ENCODE measurements at places on chromosomes 7 and 10. TPM values are rescaled to one million over a fixed set of nuclear protein-coding genes. Genes with fewer than 3 reads are reported as not detected.
A peak's percentile ranks its signal among the peaks of the same experiment; 100 is the strongest.

- DNase-seq: no peak
Observed at GRCh38 chr7:140446467-140446866, 32.8 kb downstream of the MKRN1 start.

The TRDMT1 gene
- 13.2 TPM for total RNA-seq

GRCh38 chr10:70820976-70821750 is 5.4 kb downstream of the SGPL1 start:
- DNase-seq: no peak

GRCh38 chr7:75715864-75716263 is 22.9 kb downstream of the HIP1 start:
- DNase-seq: no peak

The ITIH2 gene
- not detected for total RNA-seq

The PIK3CG gene
- 6.6 TPM for total RNA-seq

DNA sequence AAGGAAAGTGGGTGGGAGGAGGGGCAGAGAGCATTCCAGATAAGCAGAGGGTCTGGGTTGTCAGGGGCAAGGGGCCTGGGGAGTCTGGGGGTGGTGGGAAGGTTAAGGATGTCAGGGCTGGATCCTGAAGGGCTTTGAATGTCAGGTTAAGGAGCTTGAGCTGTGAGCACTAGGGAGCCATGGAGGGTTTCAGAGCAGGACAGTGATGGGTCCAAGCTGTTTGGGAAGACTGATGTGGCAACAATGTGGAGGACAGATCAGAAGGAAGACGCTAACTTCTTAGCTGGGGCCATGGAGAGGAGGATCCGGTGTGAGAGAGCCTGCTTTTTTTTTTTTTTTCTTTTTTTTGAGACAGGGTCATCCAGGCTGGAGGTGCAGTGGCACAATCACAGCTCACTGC is 13.9 kb upstream of the AQP1 start:
- no peak for DNase-seq

- DNase-seq: no peak
Observed at GRCh38 chr10:50395851-50396250, 144.5 kb upstream of the ASAH2 start.

DNA sequence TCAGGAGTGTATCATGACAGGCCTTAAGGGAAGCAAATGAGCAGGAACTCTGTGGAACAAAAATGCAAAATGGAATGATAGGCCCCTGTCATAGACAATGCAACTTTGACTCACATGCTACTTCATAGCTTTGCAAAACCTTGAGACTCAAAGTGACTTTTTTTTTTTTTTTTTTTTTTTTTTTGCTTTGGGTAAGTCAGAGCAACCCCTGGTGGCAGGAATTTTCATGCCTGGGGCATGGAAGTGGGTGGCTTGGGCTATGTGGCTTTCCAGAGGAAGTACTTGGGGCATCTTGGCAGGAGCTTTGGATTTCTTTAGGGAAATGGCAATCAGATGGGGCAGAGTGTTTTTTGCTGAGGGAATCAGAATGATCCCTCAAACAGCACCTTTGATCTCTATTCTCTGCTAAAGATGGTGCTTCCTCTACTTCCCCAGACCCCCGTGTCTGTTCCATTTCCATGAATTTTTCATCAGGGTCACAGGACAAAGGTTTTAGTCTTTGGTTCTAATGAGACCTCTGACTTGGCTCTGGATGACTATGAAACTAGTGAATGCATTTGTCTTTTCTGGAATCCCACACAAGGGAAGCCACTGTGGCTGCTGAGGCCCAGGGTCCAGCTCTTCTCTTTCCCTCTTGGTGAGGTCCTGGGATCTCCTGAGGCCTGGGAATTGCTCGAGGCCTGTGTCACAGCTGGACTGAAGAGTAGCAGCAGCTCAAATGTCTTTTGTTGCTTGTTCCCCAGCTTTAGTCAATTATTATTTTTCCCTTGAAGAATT is 62.8 kb downstream of the TACC2 start:
- DNase-seq: peak; percentile 72

- no peak for DNase-seq
Observed at GRCh38 chr10:98425511-98426352, 10.8 kb upstream of the PYROXD2 start.

GRCh38 chr7:128841171-128841690 is 11.0 kb downstream of the FLNC start:
- DNase-seq: peak; percentile 56

- DNase-seq: no peak
Observed at GRCh38 chr10:62083412-62084267, 182.1 kb downstream of the ARID5B start.

The PGAM2 gene
- total RNA-seq: 0.85 TPM

DNA sequence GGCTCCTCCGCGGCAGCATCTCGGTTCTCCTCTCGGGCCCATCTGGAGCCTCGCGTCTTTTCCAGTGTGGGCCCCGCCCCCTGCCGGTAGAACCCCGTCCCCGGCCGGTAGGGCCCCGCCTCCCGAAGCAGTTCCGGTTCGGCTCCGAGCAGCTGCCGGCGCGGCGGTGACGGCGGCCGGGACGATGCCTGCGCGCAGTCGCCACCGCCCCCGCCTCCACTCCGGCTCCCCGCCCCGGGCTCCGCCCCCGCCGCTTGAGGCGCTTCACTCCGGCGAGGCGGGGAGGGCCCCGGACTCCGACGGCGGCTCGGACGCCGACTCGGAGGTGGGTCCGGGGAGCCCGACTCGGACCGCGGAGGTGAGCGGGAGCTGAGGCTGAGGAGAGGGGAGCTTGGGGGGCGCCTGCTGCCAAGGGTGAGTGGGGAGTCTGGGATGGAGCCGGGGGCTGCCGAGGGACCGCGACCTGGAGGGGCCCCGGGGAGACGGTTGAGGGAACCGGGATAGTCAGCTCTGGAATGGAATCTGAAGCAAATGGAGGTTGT is at the start of gene SAMD8:
SAMD8 (plus strand) TSS at position 292 of the 542 bp plus-strand sequence. CDS start 38,873 bp downstream, outside the sequence.
- peak; percentile 97 for DNase-seq

DNA sequence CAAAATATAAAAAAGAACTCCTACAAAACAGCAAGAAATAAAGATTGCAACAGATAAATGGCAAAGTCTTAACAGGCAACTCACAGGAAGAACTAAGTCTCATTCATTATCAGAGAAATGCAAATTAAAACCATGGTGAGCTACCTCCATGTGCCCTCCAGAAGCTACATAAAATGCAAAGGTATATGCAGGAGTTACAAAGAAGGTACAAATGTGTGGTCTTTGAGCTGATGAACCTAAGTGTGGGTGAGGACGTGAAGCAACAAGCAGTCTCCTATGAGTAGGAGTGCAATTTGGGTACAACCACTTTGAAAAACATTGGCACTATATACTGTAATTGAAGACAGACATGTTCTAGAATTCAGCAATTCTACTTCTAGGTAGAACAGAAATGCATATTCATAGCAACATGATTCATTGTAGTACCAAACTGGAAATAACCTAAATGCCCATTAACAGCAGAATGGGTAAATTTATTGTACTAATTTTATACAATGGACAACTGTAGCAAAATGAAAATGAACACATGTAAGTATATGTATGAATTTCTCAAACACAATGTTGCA is 61.6 kb upstream of the KCNMA1 start:
- no peak for DNase-seq

GRCh38 chr10:44068716-44069482 is 316.0 kb downstream of the CXCL12 start:
- DNase-seq: no peak

DNA sequence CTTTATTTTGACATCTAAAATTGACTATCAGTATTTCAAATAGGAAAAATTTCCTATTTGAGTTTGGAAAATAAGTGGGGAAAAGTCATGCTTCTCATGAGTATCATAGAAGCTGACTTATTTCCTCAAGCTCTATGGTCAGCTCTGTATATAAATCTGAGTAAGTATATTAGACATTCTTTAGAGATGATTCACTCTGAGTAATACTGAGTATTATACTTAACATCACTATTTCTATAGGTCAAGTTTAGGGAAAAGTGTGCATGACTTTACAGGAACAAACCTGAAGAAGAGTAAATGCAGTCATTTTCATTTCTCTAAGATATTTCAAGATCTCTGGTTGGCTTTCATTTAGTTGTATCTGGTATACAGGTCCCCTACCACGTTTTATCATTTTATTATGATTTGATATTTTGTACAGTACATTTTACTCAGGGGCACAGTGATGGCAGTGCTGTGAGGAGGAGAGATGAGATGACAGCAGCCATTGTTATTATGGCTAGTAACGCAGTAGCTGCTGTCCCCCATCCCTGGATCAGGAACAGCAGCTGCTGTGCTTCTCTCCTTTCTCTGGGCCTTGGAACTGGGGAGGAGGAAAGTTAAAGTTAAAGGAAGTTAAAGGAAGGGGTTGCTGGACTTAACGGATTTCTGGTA is 15.2 kb downstream of the SND1 start:
- no peak for DNase-seq

GRCh38 chr7:104838537-104839299 is 175.3 kb upstream of the KMT2E start:
- no peak for DNase-seq

DNA sequence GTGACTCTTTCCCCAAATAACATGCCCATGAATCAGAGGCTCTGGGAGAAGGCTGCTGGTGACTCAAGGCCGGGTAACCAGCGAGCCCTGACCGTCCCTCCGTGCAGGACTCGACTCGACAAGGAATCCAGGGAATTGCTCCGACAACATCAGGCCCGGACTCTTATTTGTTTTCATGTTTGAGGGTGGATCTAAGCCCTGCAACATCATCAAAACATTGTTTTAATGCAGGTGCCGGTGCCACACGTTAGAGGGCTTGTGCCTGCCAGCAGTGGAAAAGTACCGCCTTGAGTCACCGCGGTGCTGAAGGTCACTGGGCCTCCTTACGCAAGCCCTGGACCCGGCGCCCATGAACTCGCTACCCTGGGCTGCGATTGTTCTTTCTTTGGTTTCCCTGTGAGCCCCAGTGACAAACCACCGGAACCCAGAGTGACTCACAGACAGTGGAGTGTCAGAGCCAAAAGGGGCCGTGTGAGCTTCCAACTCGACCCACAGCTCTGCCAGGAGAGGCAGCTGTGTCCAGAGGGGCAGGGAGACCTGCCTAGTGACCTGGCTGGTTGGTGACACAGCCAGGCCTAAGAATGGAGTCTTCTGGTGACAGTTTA is 139.4 kb upstream of the SHH start:
- no peak for DNase-seq

DNA sequence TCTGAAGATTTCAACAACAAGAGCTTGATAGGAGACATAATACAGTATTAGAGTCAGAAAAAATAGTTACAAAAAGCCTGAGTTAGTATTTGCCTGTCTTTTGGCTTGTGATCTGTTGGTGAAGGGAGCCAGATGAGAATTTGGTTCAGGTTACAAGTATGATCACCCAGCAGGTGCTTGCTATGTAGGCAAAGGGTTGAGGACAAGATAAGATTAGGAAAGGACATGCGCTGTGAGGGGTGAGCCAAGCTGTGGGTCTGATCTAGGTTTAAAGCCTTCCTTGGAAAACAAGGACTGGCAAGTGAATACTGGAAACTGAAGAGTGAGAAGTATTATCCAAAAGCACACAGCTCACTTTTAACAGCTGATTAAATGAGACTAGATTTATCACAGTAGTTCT is 28.7 kb upstream of the CD36 start:
- DNase-seq: no peak

DNA sequence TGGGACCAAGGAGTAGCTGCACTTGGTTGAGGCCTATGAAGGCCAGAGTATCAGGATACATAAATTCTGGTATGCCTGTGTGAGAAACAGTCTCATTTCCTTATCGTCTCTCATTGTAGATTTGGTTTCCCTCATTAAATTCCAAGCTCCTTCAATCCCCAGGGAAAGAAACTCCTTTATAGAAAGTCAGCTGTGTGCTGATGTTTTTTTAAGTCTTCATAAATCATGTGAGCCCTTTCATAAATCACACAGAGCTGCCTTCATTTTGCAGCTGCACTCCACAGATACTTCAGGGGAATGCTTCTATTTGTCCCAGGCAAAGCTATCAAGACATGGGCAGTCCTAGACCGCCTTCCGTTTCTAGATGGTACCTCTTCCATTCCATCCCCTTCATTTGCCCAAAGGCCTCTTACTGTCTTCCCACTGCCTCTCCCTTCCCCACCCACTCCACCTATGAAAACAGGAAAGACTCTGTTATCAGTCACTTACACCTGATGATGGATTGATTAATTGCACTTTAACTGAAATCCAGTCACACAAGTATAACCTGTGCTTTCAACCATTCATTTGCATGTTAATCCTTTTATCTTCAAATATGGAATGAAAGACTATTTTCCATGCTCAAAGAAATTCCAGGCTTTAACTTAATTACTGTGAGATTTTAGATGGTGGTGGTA is 290.2 kb downstream of the C7orf25 start:
- DNase-seq: no peak

GRCh38 chr7:103912891-103913605 is 76.4 kb downstream of the RELN start:
- DNase-seq: no peak

The LLCFC1 gene
- total RNA-seq: not detected

- no peak for DNase-seq
Observed at GRCh38 chr7:77802557-77803405, 4.2 kb downstream of the PHTF2 start.

GRCh38 chr7:25951414-25952260 is 200.4 kb upstream of the NFE2L3 start:
- no peak for DNase-seq

DNA sequence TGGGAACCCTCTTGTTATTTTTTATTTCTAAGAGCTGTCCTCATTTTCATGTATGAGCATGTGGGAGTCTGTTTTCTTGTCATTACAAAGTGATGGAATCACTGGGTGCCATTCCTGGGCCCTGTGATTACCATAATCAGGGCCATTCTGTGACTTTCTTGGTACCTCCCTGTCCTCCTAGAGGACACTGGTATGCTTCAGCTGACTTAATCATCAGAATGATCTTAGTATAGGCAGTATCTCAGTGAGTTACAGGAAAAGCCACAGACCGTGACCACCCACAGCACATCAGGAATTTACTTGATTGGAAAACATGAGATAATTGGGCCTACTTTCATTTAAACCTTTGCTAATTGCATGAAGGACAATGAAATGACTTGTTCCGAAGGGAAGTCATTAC is 7.2 kb downstream of the NOM1 start:
- DNase-seq: no peak

- no peak for DNase-seq
Observed at GRCh38 chr10:123391275-123392028, 237.2 kb downstream of the BUB3 start.

DNA sequence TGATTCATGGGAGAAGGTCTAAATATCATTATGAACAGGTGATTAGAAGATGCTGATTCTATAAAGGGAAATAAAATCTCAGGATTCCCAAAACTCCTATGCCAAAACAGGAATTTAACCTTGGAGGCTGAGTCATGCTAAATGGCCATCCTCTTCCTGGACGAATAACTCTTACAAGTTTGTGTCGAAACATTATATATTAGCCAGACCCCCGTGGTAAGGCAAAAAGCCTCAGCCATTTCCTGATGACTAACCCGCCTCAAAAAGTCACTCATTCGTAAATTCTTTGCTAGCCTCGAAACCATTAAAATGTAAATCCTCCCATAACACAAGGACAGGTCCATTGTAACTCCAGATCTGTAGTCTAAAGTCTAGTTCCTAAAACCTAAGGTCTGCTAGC is 32.0 kb downstream of the CUL2 start:
- no peak for DNase-seq

Measured in sciatic nerve (tissue), 2 donors.